ENCODE measurements at places on chromosomes 5 and 9. TPM values are rescaled to one million over a fixed set of nuclear protein-coding genes. Genes with fewer than 3 reads are reported as not detected.

DNA sequence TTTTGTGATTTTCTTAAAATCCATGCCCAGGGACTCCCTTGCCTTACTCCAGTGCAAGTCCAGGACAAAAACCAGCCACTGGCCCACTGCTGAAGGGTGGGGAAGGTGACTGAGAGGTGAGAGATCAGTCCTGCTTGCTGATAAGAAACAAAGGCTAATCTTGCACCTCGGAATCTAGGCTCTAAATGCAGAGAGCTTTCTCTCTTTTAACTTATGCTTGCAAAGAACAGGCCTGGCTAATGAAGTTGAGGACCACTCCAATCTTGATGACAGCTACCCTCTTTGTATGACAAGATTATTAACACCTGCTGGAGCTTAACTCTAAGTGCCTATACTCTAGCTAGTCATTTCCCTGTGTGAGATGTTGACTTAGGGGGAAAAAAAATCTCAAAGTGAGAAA is 8.8 kb downstream of the TLE1 start:
- no peak for DNase-seq

DNA sequence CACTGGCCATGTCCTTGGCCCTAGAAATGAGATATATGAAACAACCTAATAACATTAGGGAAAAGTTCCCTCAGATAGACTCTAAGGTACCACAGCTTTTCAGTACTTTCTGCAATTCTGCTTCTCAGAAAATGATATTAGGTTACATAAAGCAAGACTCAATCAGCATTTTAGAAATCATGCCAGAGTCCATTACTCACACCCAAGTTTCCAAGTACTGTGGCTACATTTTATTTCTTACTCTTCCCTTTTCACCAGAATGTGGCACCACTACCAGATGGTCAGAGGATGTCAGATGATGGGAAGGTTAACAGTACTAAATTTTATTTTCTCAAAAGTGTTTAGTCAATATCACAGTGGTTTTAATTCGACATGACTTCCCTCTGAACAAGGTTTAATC is 217.2 kb downstream of the MLLT3 start:
- DNase-seq: no peak

- no peak for DNase-seq
Observed at GRCh38 chr9:71741926-71742648, 26.2 kb downstream of the CEMIP2 start.

- DNase-seq: peak; percentile 86
Observed at GRCh38 chr9:130701059-130702022, 7.8 kb downstream of the EXOSC2 start.

GRCh38 chr5:116681334-116682013 is 106.9 kb upstream of the SEMA6A start:
- no peak for DNase-seq

DNA sequence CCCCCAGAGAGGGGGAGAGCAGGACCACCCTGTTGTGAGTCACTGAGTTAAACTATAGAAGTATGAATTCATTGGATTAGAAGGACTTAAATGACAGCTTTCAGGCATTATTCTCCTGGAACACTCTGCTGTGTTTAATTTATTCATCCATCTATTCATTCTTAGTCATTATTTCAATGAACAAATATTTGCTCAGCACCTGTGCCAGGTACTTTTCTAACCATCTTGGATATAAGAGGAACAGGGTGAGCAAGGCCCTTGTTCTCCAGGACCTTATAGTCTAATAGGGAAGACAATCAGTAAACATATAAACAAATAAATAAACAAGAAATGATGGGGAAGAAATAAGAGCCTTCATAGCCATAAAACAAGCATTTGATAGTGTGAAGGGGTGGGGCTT is 483.9 kb upstream of the BRINP1 start:
- DNase-seq: no peak

- no peak for DNase-seq
Observed at GRCh38 chr9:68496356-68496755, 44.3 kb downstream of the TMEM252 start.

DNA sequence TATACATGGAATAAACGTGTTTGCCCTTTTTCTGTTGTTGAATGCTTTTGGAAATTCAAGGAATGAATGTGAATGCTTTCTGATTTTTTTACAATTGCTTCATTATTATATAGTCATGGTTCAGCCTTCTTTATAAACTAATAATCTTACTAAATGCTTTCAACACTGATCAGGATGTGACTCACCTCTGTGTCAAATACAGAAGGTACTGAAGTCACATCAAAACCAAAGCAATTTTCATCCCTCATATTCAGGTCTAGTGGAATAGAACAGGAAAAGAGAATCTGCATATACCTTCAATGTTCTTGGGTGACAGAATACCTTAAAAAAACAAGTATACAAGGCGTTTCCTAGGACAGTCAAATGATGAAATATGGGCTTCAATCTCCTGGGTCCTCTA is 170.7 kb downstream of the PDE4D start:
- no peak for DNase-seq

GRCh38 chr9:88567870-88568269 is 32.9 kb downstream of the NXNL2 start:
- DNase-seq: no peak

GRCh38 chr5:151255621-151256286 is 2.8 kb downstream of the GM2A start:
- DNase-seq: no peak

PROB1 gene
- 49.3 TPM for total RNA-seq

Data from Right ventricle myocardium inferior (tissue), 1 donor.